T-helper 1 cell treated with Interleukin-12 subunit alpha and Interleukin-12 subunit beta and Interleukin-4 antibody, amounts not matched to agents 30 ng/mL and 1 ng/mL, for 36 hours (primary cell): ENCODE measurements at places on chromosomes 7 and 10. TPM values are rescaled to one million over a fixed set of nuclear protein-coding genes. Genes with fewer than 3 reads are reported as not detected.

Gene AS3MT
- 0.12 TPM in 1 of 2 replicates, not detected in the other for total RNA-seq

Gene HOXA4
- total RNA-seq = 0.22 TPM in 1 of 2 replicates, not detected in the other

Gene ADAM22
- 1.2 TPM in 2 replicates for total RNA-seq

Gene PNLIPRP2
- total RNA-seq = not detected in 2 replicates

Gene NEUROD6
- not detected in 2 replicates for total RNA-seq

Gene AKR1C3
- total RNA-seq = 2.9 and 4.9 TPM in 2 replicates

Gene SEMA3E
- total RNA-seq = not detected in 2 replicates

Gene TMEM176A
- total RNA-seq = not detected in 2 replicates

Gene SFMBT2
- total RNA-seq = 52.0 and 56.2 TPM in 2 replicates

Gene SFTPA2
- total RNA-seq = not detected in 2 replicates

Gene HOXA11
- total RNA-seq = not detected in 2 replicates

Gene EMX2
- total RNA-seq = not detected in 2 replicates

Gene ADAP1
- total RNA-seq = 20.6 and 20.9 TPM in 2 replicates

Gene TRIM73
- total RNA-seq = 11.5 and 12.4 TPM in 2 replicates

Gene ZNF32
- total RNA-seq = 13.7 and 13.9 TPM in 2 replicates

Gene ABCB1
- total RNA-seq = 2.5 and 3.9 TPM in 2 replicates

Gene LRRD1
- not detected in 2 replicates for total RNA-seq

Gene LDB3
- not detected in 2 replicates for total RNA-seq

Gene EPHB6
- total RNA-seq = 6.4 and 7.8 TPM in 2 replicates

Gene HOXA6
- total RNA-seq = not detected in 2 replicates

Gene CUEDC2
- total RNA-seq = 61.7 and 65.3 TPM in 2 replicates

Gene TBX20
- 0.22 and 0.25 TPM in 2 replicates for total RNA-seq

Gene GOLGA7B
- 5.3 and 5.5 TPM in 2 replicates for total RNA-seq

Gene PCLO
- total RNA-seq = not detected in 2 replicates

Gene FIGNL1
- 33.4 and 33.8 TPM in 2 replicates for total RNA-seq

Gene SUGCT
- total RNA-seq = 0.54 TPM in 1 of 2 replicates, not detected in the other

Gene LRIT1
- not detected in 2 replicates for total RNA-seq

Gene TYSND1
- total RNA-seq = 10.1 and 10.7 TPM in 2 replicates

Gene TRIP6
- 26.3 and 28.4 TPM in 2 replicates for total RNA-seq

Gene PDK4
- total RNA-seq = not detected in 2 replicates

Gene GLI3
- 0.02 TPM in 1 of 2 replicates, not detected in the other for total RNA-seq

Gene MYH16
- total RNA-seq = not detected in 2 replicates

Gene KCNH2
- total RNA-seq = 0.80 and 0.91 TPM in 2 replicates

Gene OLAH
- 2.9 and 3.4 TPM in 2 replicates for total RNA-seq
